ENCODE measurements at places on chromosomes 3 and 15. TPM values are rescaled to one million over a fixed set of nuclear protein-coding genes. Genes with fewer than 3 reads are reported as not detected.

HYKK gene
- polyA plus RNA-seq = 2.6 TPM

CRABP1 gene
- polyA plus RNA-seq = 326 TPM

ONECUT1 gene
- 1.1 TPM for polyA plus RNA-seq

HTD2 gene
- polyA plus RNA-seq = 12.5 TPM

Measured in spinal cord (tissue), 10 donors.